Peyer's patch (tissue), 4 donors: ENCODE measurements at places on chromosomes 1 and 21.

- DNase-seq, result no peak
These were observed 32.9 kb downstream of the RAB3B start for GRCh38 chr1:51957618-51958017.

DNA sequence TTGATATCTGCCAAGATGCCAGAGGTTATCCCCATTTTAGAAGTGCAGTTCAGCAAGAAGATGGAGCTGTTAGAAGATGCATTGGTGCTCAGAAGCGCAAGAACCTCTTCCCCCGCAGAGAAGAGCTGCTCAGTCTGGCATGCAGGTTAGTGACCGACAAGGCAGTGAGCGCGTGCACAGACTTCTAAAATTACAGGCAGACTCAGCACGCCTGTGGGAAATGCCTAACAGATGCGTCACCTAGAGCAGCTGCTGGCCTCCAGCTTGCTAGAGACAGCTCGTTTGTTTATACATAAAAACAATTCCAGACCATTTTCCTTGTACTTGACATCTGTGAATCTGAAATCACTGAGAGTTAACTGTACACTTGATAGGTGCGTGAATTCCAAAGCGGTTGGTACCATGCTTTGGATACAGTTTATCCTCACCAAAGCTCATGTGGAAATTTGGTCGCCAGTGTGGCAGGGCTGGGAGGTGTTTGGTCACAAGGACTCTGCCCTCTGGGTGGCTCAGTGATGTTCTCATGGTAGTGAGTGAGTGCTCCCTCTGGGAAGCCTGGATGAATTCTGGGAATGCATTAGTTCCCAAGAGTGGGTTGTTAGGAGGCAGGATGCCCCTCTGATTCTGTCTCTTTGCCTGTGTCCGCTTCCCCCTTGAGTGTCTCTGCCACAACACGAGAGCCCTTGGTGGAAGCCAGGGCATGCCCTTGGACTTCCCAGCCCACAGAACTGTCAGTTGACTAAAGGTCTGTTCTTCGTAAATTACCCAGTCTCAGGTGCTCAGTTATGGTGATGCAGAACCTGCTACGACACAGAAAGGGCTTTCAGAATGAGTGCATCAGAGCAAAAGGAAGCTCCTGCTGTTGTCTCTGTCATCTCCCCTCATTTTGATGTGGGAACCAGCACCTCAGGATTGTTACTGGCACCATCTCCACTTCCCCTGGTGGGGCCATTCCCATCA, 24.4 kb downstream of the SNAP47 start:
- peak; percentile 49 for DNase-seq

DNA sequence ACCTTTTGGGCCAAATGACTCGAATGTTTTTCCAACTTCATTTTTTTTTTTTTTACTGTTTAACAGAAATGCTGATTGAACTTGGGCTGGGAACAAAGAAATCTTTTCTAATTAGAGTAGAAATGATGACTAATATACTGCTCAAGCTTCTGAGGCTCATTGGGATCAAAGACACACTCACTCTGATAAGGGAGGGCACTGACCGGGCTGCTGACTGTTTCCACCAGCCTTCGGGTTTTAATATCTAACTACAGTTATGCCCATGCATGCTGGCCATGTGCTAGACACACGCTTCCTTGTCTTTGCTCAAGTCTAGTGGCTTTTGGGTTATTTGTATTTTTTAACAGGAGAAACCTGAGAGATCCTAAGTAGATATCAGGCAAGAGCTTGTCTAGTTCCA, 16.8 kb downstream of the ZBTB18 start:
- peak; percentile 83 for DNase-seq

- no peak for DNase-seq
These were observed 142.0 kb downstream of the CLIC6 start for GRCh38 chr21:34810786-34811185.

DNA sequence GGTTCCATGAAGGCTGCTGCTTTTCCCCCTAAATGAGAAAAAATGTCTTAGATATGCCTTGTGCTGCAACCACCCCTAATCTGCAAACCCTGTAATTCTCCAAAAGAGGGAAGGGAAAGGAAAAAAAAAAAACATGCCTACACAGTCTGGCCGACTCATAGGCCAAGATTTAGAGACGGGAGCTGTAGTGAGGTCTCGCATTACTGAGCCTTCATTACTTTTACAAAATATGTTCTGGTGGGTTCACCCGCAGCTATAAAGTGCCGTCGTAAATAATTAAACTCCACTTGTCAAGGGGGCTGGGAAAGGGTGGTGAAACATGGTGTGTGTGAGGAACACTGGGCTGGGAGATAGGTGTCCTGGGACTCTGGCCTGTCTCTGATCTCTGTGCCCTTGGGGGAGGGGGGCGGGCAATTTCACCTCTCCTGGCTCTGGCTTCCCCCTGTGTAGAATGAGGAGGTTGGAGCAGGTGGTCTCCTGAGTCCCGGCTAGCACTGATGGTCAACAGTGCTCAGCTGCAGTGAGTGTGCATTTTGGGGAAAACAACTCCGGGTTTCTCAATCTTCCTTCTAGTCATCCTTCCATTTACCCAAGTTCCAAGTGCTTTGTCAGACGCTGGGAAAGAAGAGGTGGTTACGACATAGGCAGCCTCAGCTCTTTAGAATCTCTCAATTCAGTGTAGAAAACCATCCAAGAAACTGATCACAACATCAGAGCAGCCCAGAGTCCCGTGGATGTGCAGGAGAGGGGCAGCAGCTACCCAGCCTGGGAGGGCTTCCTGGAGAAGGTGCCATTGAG, 82.3 kb downstream of the ACTL8 start:
- DNase-seq, result no peak

- no peak for DNase-seq
These were observed 13.1 kb upstream of the TTLL7 start for GRCh38 chr1:84012018-84012417.

GRCh38 chr1:46190539-46190938, 7.7 kb downstream of the POMGNT1 start:
- no peak for DNase-seq

GRCh38 chr1:231929311-231929710, 302.7 kb downstream of the DISC1 start:
- DNase-seq, result no peak

GRCh38 chr1:193058529-193059281, 455 bp downstream of the UCHL5 start:
- DNase-seq, result peak; percentile 76

GRCh38 chr1:26409191-26409807, 1.3 kb upstream of the LIN28A start:
- no peak for DNase-seq

- no peak for DNase-seq
These were observed 15.0 kb downstream of the GPR88 start for GRCh38 chr1:100552922-100553321.

- DNase-seq, result no peak
These were observed 222.9 kb downstream of the KCTD3 start for GRCh38 chr1:215789981-215790380.

DNA sequence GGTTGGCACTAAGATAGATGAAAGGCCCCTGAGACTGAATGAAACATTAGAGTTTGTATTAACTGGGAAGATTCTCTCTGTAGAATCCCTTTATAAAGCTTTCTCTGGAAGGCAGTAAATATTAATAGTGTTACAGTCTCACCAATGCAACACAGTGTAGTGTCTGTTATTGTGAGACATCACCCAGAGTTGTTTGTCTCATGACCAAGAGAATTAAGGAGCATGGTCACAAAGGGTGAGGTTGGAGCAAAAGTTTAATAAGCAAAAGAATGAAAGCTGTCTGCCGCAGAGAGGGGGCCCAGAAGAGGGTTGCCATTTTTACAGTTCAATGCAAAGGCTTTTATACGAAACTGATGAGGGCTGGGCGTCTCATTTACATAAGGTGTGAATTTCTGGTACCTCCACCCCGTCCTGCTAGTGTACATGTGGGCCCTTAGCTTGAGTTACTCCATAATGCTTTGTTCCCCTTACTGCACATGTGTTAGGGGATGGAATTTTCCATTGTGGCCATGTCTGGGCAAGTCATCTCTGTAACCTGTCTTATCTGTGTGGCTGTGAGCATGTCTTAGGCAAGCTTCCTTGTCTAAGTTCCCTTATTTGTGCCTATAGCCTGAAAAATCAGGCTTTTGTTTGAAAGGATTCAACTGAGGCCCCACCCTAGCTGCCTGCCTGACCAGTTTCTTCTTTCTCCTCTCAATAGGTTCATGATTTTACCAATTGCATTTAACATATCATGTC, 184.1 kb downstream of the RASAL2 start:
- DNase-seq, result no peak

DNA sequence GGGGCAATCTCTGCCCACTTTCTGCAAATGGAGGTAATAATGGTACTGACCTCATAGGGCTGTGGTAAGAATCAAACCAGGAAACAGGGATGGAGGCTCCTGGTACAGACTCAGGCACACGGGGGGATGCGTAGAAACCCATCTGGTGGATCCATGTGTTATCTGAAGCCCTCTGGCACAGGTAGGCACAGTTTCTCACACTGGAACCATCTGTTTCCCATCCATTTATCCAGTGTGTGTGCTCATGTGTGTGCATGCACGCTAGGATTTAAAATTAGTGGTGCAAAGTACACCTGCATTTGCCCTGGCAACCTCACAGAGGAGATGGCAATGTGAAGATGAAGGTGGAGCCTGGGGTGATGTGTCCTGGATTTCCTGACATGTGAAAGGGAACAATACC, 103.3 kb downstream of the RAVER2 start:
- no peak for DNase-seq

DNA sequence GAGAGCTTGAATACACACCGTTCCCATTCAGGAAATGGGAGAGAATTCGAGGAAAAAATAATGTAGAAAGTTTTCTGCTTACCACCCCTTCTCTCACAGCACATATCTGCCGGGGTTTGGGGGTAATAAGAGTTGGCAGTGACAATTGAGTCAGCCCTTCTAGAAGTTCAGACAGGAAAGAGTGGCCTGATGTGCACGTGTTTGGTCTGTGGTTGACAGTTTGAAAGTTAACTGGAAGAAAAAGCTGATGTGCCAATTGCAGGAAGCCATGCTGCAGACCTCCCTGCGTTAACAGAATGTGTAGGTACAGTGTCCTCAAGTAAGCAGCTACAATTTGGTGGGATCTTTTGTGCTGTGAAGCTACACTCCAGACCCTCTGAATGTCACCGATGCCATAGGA, 50.9 kb downstream of the DHX9 start:
- DNase-seq, result no peak

- no peak for DNase-seq
These were observed 550.9 kb downstream of the SMYD3 start for GRCh38 chr1:245956225-245956624.

- no peak for DNase-seq
These were observed 7.2 kb upstream of the CCN1 start for GRCh38 chr1:85573322-85573721.

GRCh38 chr21:45586289-45586858, 44.1 kb upstream of the SLC19A1 start:
- no peak for DNase-seq

GRCh38 chr1:23421343-23421742, 3.2 kb downstream of the TCEA3 start:
- DNase-seq, result no peak

DNA sequence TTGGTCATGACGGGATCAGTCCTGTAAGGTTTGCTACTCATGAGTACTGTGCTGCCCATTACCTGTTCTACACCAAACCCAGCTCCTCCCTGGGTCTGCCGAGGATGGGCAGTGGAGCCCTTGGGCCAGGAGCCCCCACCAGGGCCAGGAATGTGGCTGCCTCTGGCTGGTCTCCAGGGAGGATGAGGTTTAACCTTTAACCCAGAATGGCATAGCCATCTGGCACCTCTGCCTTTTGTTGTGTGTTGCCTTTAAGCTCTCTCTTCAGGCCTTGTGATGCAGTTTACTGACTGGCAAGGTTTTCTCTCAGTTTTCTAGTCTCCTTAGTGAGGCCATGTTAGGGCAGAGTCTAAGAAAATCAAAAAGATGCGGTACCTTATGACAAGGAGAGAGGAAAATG, 38.6 kb downstream of the SIPA1L2 start:
- DNase-seq, result no peak

DNA sequence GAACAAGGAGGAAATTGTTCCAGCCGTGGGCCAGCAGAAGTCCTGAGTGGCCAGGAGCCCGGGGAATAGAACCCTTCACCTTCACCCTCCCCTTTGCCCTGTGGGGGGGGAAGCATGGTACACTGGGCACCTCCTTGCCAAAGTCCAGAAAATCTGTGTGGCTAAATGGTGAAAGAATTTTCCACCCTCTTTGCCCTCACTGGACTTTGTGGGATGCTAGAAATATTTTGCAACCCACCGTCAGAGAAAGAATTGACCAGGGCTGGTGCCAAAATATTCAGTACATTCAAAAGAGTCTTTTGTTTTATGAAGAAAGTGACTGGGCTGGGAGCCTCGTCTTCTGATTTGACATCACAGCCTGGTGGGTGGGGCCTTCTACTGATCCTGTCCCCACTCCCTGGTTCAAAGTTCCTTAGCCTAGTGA, 14.6 kb downstream of the NFASC start:
- peak; percentile 21 for DNase-seq

GRCh38 chr1:40385437-40386358, 12.2 kb downstream of the SMAP2 start:
- peak; percentile 64 for DNase-seq

DNA sequence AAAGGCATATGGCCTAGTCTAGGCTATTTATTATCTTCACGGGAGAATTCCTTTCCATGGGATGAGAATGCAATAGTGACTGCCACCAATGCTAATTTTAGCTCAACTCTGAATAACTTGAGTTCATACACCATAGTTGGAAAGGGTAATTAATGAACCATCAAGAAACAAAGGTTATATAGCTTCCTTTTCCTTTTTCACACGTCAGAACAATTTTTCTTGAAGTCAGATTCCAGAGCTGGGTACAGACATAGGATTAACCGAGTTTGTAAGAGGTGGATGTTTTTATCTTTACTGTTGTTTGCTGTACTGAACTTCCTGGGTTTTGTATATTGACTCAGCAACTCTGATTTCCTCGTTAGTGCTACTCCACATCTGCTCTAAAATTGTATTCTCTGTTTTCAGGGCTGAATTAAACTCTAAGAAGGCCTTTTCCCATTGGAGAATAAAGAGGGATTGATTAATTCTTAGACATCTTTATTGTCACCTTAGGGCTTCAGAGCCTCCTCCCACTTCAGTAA, 262.0 kb downstream of the NUF2 start:
- DNase-seq, result no peak
